ENCODE measurements at places on chromosomes 13 and 19.

DNA sequence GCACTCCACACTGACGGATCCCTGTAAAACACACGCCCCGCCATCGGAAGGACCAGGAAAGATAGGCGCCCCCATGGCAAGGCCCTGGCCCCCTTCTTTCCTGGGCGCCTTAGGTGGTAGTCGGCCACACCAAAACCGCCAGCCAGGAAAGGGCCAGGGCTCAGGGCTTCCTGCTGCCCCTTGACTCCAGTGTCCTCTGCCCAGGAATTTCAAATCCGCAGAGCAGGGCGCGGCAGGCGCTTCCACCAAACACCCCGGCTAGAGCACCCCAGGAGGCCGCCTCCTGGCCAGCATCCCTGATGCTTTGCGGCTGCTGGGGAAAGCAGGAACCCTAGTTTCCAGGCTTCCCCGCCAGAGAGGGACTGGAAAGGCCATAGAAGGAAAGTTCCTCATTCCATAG is 57.5 kb downstream of the ZNF726 start:
- no peak for DNase-seq

GRCh38 chr19:45793876-45794275 is 1.2 kb upstream of the DMWD start:
- no peak for DNase-seq

DNA sequence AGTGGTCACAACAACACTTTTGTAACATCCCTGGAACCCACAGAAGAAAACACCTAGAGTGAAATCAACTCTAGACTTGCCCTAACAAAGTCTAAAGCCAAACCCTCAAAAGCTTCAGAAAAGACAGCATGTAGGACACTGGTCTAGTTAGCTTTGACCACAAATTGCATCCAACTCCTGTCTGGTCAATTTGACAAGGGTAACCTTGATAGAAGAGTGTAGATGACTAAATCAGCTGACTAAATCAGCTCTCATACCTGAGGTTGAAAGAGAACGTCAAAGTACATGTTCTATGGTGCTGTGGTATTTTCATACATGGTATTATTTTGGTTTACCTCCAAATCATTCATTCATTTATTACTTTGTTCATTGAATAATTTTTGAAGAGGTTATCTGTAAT is 272.8 kb downstream of the KLF5 start:
- DNase-seq = no peak

DNA sequence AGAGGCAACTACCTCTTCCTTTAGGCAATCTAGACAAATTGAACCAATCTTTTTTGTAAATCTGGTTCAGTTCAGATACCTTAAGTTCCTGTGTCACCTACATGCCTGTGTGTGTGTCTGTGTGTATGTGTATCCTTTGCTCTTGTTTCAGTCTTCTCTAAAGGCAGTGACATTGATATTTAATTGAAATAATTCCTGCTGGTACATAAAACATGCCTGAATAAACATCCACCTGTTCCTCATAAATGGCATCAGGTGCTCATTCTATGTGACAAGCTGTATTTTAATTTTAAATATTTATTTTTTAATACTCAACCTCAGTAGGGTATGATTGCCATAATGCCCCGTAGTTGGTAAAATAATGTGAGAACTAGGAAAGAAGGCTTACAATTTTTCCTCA is 1606.4 kb upstream of the PRR20A start:
- DNase-seq = no peak

GRCh38 chr19:33662391-33663092 is 40.8 kb downstream of the CHST8 start:
- DNase-seq = no peak

GRCh38 chr13:26061256-26061655 is 9.4 kb upstream of the SHISA2 start:
- no peak for DNase-seq

DNA sequence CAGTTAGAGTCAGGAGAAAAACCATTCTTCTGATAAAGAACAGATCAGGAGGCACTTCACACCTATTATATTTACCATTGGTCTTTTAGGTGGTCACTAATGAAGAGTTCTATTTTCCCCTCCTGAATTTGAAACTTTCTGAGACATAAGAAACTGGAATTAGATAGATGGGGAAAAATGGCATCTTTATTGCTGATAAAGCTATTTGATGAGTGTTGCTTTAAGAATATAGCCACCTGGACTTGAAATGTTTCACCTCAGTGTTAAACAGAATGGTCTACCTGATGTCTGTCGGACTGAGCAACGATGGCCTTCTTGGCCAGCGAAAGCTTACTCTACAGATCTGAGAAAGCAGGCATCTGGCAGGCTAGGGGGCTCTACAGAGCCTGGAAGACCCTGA is 107.0 kb downstream of the SLITRK5 start:
- DNase-seq = no peak

- DNase-seq = no peak
Measured at GRCh38 chr13:87444135-87444534, 227.0 kb upstream of the SLITRK5 start.

DNA sequence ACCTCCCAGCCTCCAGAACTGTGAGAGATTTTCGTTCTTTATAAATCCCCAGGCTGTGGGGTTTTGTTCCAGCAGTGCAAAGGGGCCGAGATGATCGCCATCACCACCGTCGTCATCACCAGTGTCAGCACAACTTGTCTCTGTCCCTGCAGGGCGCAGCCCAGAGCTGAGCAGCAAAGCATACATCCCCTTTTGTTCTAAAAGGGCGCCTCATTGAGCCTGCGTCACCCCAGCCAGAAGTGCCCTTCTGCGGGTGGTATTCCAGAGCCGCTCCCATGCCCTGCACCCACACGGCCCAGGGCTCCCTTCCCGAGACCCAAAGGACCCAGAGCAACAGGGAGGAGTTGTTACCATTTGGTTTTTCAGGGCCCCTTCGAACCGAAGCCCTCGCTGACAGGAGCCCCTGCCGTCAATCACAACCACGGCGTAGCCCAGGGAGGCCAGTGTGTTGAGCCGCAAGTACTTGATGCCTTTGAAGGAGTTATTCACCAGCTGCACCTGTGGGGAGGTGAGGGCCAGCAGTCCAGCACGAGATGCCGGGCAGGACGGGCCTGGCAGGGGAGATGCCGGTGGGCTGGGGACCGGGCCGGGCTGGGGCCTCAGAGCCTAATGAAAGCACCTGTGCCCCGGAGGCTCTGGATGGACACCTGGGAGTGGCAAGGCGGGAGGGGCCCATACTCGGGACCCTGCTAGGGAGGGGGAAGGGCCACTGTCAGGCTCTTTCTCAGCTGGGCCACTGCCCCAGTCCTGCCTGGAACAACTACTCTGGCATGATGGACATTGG is 14.4 kb upstream of the MYDGF start:
- no peak for DNase-seq

All from activated CD4-positive, alpha-beta T cell treated with anti-CD3 and anti-CD28 coated beads for 4 hours (primary cell).